ENCODE measurements at places on chromosomes 7 and 10. TPM values are rescaled to one million over a fixed set of nuclear protein-coding genes. Genes with fewer than 3 reads are reported as not detected.

GRCh38 chr10:119131512-119132240 is 27.8 kb downstream of the DENND10 start:
- DNase-seq, result no peak

DNA sequence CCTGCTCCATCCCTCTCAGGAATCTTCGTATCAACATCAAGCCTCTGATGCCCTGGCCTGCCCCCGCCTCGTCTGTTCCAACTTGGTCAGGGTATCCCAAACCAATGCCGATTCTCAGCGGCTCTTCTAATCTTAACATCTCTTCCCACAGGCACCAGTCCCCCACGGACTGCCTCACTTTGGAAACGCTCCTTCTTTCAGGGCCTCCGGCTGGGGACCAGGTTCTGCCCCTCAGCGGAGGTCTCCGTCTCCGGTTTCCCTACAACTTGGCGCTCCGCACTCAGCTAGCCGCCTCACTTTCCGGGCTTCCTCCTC is 488 bp downstream of the ABCF2 start:
- DNase-seq, result no peak

- no peak for DNase-seq
Observed at GRCh38 chr10:48336978-48337599, 30.6 kb downstream of the MAPK8 start.

GRCh38 chr10:70551971-70552422 is 50.5 kb downstream of the PRF1 start:
- no peak for DNase-seq

LEP gene
- total RNA-seq, result not detected

ODAD2 gene
- 2.8 TPM for total RNA-seq

- no peak for DNase-seq
Observed at GRCh38 chr7:2237109-2237602, 4.4 kb upstream of the MAD1L1 start.

NUDT13 gene
- 2.8 TPM for total RNA-seq

VWDE gene
- total RNA-seq, result not detected

CYP3A5 gene
- total RNA-seq, result not detected

CCL24 gene
- not detected for total RNA-seq

CCDC3 gene
- 15.0 TPM for total RNA-seq

DNA sequence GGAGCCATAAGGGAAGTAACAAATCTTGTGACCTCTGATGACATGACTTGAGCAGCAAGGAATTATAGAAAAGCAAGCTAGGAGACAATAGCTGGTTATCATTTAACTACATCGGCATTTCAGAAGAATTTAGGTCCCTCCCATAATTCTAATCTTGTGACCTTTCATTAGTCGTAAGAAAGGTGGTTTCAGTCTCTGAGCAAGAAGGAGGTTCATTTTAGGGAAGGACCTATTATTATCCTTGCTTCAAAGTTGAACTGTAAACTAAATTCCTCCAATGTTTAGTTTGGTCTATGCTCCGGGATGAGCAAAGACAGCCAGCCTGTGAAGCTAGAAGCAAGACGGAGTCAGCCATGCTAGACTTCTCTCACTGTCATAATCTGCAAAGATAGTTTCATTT is 159.6 kb downstream of the SLC16A9 start:
- no peak for DNase-seq

DNA sequence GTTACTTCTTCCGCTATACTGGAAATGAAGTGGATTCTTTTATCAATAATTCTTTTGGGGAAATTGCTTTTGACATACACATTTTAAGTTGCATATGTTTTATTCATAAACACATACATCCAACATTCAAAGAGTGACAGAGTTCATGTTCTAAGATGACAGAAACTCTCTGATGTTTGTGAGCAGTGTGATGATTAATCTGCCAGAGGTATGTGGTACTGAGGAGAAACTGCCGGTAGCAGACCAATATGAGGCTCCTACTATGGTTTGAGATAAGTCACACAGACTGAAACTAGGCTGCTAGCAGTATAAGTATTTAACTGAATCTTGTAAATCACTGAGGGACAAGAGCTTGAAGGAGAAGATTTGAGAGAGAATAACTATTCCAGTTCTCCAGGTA is 524.1 kb upstream of the SEMA3D start:
- no peak for DNase-seq

DNA sequence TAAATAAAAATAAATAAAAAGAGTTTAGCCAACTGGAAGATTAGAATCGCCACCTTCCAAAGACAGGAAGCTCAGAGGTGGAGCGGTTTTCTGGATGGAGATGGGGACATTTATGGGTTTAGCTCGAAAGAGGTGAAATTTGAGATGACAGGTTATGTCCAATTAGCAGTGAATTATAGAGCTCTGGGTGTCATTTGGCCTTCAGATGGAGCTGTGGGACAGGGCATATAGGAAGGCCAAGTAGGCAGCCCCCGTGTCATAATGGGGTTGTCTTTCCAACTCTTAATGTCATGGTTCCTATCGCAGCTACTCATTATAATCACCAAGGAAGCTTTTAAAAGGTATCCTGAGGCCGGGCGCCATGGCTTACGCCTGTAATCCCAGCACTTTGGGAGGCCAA is 21.0 kb upstream of the EEPD1 start:
- no peak for DNase-seq

- no peak for DNase-seq
Observed at GRCh38 chr10:1068380-1069361, 12.5 kb downstream of the WDR37 start.

DNA sequence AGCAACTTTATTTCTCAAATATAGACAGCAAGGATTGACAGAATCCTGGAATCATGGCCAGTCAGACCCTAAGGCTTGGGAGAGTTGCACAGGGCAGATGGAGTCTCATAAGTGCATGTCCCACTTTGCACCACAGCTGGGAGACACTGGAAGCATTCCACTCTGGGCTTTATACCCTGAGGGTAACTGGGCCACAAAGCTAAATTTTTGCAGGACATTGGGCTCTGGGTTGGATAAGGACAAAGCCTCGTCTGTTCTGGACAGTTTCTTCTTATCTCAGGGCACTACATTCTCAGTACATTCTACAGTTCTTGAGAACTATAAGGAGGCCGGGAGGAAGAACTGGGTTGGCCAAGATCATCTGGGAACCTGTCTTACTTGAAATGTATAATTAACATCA is 158.3 kb upstream of the IGFBP3 start:
- no peak for DNase-seq

WASHC2A gene
- total RNA-seq, result 58.2 TPM

TUBB8 gene
- total RNA-seq, result not detected

GRCh38 chr10:60424971-60425370 is 35.3 kb upstream of the ANK3 start:
- DNase-seq, result no peak
